Activated naive CD8-positive, alpha-beta T cell treated with anti-CD3 and anti-CD28 coated beads, Interleukin-2, amount 10 ng/mL, durations not matched to agents 7 days and 5 days (primary cell): ENCODE measurements at places on chromosomes 6 and 20. TPM values are rescaled to one million over a fixed set of nuclear protein-coding genes. Genes with fewer than 3 reads are reported as not detected.

The CST4 gene
- total RNA-seq, result not detected

The TOMM6 gene
- total RNA-seq, result 157 TPM

The EBF4 gene
- 0.99 TPM for total RNA-seq

The ERGIC3 gene
- total RNA-seq, result 123 TPM

The OXT gene
- 0.68 TPM for total RNA-seq

The BPI gene
- total RNA-seq, result not detected
